ENCODE measurements at places on chromosomes 3 and 15.

- DNase-seq = peak; percentile 29
Observed at GRCh38 chr15:58383876-58384275, 47.9 kb upstream of the LIPC start.

DNA sequence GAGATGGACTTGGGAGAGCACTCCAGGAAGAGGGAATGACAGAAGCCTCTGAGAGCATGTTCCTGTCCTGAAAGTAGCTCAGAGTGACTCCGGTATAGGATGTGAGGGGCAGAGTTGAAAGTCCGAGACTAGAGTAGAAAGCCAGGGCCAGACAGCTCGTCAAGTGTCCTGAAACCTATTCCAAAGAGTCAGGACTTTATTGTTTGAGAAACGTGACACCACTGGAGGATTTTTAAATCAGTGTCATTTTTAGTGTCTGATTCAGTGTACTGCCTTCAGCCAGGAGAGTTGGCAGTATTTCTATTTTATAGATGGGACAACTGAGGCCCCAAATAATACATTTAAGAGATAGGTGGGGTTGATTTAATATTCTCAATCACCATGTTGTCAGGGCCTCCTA is 1.6 kb upstream of the RBMS3 start:
- no peak for DNase-seq

- DNase-seq = no peak
Observed at GRCh38 chr3:44654039-44654438, 5.5 kb downstream of the ZNF35 start.

GRCh38 chr15:84598993-84599392 is 1.8 kb upstream of the ZSCAN2 start:
- no peak for DNase-seq

DNA sequence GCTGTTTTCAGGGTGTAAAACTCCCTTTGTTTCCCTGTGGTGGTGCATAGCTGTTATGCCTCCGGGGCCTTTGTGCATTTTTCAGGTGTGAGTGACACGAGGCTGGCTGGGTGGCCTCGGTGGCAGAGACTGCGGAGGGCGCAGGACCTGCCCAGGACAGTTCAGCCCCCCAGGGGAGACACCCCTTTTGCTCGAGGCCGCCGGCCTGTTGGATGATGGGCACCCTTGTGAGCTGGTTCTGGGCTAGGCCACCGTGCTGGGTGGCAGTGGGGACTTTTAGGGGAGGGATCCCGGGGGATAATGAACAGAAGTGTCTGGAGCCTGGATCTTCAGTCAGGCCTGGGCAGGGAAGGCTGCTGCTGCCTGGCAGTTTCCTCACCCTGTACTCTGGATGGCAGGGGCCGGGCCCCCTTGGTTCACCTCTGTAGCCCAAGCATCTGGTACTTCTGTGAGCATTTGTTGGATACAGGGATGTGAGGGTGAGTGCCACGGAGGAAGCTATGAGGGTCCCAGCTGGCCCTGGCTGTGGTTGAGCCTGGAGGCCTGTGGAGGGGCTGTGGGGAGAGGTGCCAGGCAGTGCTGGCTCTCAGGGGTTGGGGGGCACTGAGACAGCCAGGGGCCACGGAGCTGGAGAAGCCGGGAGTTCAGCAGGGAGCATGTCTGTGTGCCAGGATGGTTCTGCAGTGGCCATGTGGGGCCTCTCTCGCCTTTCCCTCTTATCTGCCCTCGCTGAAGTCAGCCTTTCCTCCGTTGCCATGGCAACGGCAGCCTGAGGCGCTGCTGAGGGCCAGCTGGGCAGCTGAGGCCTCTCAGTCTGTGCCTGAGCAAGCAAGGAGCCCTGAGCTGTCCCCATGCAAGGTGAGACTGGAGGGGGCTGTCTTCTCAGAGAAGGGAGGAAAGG is 49.0 kb downstream of the KY start:
- DNase-seq = no peak

DNA sequence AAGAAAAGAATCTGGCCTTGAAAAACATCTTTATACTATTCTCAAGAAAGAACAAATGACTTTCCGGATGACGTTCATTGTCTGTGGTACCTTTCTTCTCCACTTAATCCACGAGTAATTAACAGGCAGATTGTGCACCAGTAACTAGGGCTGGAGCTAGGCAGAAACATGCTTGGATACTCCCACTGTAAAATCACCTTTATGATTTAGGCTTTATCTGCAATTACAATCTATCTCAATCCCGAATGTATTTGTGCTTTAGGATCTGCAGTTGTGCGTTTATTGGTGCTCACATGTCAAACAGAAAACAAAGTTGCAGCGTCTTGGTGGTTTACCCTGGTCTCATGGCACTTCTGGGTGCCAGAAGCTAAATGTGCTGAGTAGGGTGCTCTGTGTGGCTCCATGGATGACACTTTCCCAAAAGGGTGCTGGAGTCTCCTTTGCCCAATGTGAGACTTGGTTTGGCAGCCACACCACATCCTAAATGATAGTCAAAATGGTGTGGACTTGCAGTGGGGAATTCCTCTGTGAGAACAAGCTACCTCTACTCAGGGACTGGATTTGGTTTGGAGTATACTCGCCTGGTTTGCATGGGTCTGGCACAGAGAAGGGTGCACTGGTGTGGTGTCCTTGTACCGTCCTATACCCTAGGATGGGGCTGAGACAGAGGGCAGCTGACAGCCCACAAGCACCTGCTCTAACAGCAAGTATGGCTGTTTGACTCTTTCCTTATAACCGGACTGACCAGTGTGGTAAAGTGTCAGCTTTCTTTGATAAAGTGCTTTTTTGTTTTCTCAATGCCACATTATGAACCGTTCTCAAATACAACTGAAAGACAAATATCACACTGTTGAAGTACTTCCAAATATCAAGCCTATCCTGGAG is 7.7 kb downstream of the SERP1 start:
- no peak for DNase-seq

DNA sequence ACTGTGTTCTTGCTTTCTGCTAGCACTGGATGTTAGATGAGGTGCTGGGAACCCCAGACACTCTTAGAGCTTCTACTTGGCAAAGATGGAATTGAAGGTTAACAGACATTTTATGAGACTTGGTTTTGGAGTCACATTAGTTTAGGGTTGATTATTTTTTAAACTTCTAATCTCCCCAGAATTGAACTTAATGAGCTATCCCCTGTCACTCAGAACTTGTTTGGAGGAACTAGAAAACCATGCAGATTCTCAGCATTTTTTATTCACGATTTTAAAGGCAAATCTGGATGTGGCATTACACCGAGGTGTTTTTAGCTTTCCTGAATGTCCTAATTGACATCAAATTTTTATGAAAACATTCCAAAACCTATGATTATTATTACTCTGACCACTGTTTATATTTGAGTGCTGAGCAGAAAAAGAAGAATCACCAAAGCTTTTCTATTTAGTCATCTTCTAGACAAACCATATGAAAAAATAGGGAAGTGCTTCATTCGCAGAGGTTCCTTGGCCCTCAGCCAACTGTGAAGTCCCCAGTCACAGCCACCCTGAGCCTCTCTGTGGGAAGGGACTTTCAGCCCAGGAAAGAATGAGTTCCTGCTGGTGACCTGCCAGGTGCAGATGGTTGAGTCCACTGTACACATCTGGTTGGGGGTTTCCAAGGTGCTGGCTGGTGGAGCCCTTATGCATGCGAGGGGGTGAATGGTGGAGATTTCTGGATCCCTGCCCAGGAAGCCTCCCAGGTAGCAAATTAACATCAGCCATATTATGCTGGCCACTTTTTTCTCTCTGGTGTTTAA is 196.0 kb upstream of the TOPAZ1 start:
- DNase-seq = no peak

DNA sequence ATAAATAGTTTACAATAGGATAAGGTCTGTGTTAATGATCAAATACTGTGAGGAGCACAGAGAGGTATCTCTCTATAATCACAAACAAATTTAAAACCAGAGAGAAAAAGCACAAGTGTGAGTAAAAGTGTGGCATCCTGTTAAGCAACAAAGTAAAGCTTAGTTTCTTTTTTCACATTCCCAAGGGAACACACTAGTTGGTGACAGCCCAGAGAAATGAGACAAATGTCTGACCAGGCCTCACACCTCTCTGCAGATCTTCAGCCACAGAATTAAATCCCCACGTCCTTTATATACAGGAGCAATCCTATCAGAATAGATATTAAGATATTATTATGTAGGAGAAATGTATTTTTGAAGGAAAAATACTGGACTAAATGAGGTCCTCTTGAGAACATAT is 2.7 kb downstream of the FBN1 start:
- no peak for DNase-seq

DNA sequence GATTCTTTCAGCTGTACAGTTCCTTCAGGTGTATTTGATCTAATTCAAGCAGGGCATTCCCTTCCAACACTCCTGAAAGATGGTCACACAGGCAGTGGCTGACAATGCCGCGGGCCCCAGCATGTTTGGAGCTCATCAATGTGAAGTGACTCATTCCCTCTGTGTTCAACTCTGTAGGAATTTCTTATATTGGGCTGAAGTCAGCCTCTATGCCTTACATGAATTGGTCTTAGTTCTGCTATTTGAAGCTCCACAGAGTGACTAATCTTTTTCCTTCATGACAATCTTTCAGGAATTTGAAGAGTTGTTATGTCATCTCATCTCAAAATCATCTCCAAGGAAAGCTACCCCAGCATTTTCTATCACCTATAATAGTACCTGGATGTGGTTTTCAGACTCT is 142.5 kb upstream of the C2CD4B start:
- no peak for DNase-seq

DNA sequence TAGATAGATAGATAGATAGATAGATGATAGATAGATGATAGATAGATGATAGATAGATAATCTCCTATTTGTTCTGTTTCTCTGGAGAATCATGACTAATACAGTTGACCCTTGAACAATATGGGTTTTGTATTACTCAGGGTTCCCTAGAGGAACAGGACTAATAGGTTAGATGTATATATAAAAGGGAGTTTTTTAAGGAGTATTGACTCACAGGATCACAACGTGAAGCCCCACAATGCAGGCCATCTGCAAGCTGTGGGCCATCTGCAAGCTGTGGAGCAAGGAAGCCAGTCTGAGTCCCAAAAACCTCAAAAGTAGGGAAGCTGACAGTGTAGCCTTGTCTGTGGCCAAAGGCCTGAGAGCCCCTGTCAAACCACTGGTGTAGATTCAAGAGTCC is 67.6 kb downstream of the PYDC2 start:
- DNase-seq = no peak

- no peak for DNase-seq
Observed at GRCh38 chr3:186432189-186432588, 70.2 kb upstream of the DGKG start.

DNA sequence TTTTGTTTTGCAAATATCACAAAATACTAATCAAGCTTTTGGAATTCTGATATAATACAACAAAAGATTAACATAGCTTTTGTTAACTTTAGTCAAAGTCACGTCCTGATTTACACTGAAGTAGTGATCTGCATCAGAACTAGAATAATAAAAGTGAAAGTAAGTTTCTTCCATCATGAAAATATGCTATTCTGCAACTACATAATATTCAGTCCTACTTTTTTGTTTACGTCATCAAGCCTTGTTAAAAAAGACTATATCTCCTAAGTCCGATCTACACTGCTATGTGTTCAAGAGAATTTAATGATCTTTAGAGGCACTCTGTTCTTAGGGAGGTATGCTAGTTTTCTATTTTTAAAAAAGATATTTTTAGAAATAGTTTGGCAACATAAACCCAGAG is 330.1 kb downstream of the ARPP21 start:
- DNase-seq = no peak

GRCh38 chr3:7630351-7630911 is 769.5 kb downstream of the GRM7 start:
- DNase-seq = no peak

- DNase-seq = no peak
Observed at GRCh38 chr15:65110676-65111292, 4.2 kb downstream of the UBAP1L start.

GRCh38 chr3:197753263-197753662 is 3.6 kb downstream of the FYTTD1 start:
- no peak for DNase-seq

GRCh38 chr3:135155228-135155627 is 360.2 kb downstream of the EPHB1 start:
- DNase-seq = no peak

- DNase-seq = no peak
Observed at GRCh38 chr15:79455943-79456342, 23.8 kb downstream of the MINAR1 start.

Measured in activated T-helper 9 cell treated with anti-CD3 and anti-CD28 coated beads, Interleukin-2, amount 50 U/mL, for 16 hours (primary cell).